Activated CD4-positive, alpha-beta T cell treated with anti-CD3 and anti-CD28 coated beads, Interleukin-2, amount 50 U/mL, for 16 hours (primary cell): ENCODE measurements at places on chromosomes 6 and 20.

GRCh38 chr6:135811170-135811569 is 40.3 kb upstream of the PDE7B start:
- DNase-seq, result no peak

DNA sequence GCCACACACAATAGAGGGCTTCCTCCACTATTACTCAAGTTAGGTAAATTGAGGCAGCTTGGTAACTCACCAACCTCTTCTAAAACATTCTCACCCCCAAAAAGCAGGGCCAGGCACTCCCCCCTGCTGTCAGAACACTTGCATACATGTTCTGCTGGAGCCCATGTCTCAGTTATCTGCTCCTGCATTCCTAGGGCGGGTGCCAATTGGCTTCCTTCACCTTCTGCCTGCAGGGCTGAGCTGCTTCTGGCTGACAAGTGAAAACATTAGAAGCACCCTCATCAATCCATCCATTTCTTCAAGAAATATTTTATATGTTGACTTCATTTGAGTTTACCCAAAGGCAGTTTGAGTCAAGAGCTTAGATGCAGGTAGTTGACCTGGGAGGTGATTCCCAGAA is 4.5 kb upstream of the ENTPD6 start:
- no peak for DNase-seq

- no peak for DNase-seq
These were observed 22.1 kb downstream of the ARMC2 start for GRCh38 chr6:108870357-108870756.

DNA sequence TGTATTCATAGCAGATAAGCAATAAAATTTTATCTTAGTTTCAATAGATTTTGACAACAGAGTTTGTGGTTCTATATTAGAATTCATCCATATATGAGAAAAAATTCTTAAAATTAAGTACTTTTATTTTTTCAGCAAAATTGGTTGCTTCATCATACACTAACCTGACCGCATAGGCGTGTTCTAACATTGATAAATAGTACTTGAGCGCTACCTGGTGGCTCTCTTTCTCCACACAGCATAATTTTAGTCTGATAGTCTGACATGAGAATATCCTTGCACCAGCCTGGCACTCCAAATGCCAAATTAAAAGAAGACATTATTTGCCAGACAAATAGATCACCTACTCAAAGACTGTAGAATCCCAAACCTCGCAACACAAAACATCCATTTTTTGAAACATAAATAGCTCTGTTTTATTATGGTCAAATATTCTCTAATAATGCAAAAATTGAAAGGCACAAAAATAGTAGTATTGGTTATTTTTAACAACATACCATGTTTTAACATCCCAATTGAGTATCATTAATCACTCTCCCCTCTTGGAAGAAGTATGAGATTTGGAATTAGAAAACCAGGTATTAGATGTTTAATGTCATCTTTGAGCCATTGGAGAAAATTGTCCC is 33.0 kb upstream of the FILIP1 start:
- DNase-seq, result peak; percentile 71

- no peak for DNase-seq
These were observed 54.8 kb upstream of the ADGRG6 start for GRCh38 chr6:142246960-142247359.
